ENCODE measurements at places on chromosomes 5 and 9.

DNA sequence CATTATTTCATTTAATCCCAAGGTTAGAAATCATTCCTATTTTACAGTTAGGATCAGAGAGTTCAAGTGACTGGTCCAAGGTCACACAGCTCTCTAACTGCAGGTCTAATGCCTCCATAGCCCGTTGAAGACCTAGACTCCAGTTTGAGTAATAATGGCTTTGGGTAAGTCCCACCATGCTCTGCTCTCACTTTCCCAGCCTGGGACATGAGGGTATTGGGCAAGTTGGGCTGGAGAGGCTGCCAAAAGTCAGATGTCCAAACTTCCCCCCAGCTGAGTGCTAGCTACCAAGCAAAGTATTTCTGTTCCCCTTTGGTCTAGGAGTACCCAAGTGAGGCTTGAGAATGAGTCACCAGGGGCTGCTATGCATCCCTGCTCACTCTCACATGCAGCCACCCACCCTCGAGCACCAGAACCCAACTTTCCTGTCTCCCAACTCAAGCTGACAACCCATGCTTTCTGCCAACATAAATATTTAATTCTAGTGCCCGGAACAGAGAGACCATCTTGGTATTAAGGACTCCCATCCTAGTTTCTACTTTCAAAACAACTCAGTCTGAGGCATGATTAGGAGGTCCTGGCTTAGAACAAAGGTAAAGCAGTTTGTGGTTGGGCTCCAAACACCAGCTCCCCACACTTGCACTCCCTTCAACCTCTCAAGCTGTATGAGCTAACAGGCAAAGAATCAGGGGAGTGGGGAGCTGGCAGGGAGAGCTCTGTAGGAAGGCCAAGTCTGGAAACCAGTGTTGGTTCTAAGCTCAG is 236.5 kb upstream of the TRIM32 start:
- no peak for DNase-seq

DNA sequence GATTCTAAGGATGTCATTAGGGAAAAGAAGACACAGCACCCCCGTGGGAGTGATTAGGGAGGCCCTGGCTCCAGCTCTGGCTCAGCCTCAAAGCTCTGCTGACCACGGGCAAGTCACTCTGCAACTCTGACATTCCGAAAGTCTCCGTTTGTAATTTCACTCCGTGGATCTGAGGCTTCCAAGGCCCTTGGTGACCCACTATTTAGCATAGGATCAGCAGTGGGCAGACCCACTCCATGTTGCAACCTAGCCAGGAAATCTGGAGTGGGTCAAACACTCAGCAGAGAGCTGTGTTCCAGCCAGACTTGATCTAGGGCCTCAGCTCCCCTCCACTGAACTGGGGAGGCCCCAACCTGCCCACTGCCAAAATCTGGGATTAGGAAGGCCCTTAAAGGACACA is 11.8 kb downstream of the PHF19 start:
- DNase-seq: no peak

DNA sequence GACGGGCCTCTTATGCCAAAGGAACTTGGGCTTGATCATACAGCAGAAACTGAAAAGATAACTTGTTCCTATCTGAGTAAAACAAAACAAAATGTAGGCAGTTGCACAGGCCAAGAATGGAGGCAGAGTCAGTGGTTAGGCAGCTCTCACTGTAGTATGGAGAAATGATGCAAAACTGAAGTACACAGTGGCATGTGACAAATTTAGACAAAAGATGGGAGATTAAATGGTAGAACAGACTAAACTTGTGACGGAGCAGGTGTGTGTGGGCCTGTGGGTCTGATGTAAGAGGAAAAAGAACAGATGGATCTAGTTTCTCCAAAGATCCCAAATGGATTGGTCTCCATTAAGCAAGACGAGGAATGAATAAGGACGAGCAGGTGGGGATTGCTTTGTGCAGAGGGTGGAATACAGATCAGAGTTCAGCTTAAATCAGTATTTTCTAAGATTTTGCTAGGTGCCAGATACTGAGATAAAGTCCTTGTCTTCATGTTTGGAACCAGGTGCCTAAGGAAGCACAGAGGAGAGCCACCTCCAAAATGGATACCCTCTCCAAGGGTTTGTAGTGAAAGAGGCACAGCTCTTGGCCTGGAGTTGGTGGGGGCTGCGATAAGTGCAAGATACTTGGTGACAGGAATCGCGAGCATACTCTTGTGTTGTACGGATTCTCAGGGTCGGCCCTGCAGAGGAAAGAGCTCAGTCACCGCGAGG is 722 bp upstream of the DCP2 start:
- DNase-seq: no peak

DNA sequence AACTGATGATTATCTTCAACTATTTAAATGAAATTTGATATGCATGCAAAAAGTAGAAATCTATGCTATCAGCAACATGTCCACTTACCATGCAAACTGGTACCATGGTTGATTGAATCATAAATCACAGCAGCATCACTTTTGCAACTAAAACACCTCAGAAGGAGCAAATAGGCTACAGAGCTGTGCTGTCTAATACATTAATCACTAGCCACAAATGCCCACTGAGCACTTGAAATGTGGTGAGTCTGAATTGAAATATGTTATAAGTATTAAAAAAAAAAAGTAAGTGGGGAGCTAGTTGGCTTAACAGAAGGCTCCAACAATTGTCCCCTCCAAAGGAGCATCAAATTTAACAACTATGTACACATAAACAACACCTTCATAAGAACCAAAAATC is 112.5 kb downstream of the FAM114A2 start:
- DNase-seq: no peak

GRCh38 chr9:81671880-81672280 is 17.5 kb downstream of the TLE1 start:
- DNase-seq: peak; percentile 24

Data from NCI-H1105 (cell line).